CD14-positive monocyte (primary cell): ENCODE measurements at places on chromosomes 3 and 15. TPM values are rescaled to one million over a fixed set of nuclear protein-coding genes. Genes with fewer than 3 reads are reported as not detected.
A peak's percentile ranks its signal among the peaks of the same experiment; 100 is the strongest.

DNA sequence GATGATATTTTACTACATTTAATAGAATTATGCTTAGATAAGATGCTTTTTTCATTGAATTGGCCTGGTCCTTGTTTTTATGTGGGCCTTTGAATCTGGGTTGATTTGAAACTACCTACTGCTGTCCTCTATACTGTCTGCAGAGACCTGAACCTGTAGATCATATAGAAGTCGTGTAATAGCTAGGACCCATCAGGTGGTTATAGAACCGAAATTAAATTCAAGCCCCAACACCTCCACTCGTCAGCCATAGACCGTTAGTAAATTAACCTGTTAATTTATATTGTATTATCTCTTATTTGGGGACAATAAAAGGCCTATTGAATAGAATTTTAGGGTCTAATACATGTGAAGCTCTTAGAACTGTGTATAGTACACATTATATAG lies 108.4 kb downstream of the MBNL1 start:
- DNase-seq, result no peak

DNA sequence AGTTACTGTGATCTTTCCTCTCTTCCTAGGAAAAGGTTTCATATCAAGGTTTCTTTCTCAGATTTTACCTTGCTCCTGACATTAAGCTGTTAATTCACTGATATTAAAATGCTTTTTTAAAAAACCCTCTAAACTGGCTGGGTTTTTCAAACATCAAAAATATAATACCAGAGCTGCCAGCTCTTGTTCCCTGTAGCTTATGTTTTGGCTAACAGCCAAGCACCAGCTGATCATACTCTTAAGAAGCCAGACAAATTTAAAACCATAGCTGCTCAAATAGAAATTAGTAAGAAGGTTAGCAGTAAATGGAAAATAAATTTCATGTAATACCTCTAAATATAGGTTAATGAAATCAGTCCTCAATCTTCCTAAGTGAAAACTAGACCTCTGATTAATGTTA lies 657.5 kb downstream of the GRM7 start:
- no peak for DNase-seq

GRCh38 chr3:67901681-67902080 lies 247.3 kb upstream of the SUCLG2 start:
- DNase-seq, result no peak

- no peak for DNase-seq
Measured at GRCh38 chr3:62553811-62554210, 180.5 kb upstream of the FEZF2 start.

DNA sequence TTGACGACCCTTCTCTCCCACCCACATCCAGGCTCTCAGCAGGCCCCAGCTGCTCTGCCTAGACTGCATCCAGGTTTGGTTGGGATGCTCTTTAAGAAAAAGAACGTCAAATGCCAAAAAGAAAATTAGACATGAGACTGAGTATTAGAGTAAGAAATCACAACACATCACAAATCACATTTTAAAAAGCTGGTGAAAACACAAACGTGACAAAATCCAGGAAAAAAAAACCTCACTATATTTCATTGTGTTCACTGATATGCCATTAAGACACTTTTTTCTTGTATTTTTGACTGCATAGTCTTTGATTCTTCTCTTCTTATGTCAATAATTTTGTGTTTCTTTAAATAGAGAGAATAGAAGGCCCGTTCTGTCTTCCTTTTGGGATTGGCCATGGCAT lies 243.7 kb downstream of the TLE3 start:
- no peak for DNase-seq

DNA sequence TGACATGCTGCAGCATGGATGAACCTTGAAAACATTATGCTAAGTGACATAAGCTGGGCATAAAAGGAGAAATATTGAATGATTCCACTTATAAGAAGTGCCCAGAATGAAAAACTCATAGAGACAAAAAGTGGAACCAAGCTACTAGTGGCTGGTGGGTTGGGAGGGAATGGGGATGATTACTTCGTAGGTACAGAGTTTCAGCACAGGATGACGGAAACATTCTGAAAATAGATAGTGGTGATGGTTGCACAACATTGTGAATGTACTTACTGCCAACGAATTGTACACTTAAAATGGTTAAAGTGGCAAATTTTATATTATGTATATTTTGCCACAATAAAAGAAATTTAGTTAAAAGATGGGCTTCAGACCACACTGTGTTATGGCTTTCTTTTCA lies 93.6 kb downstream of the RPLP1 start:
- DNase-seq, result no peak

GRCh38 chr3:14614189-14614588 lies 37.4 kb upstream of the CCDC174 start:
- DNase-seq, result no peak

The CIDEC gene
- not detected for polyA plus RNA-seq

The FGF7 gene
- polyA plus RNA-seq, result not detected

The ST6GAL1 gene
- polyA plus RNA-seq, result 14.2 and 24.4 TPM in 2 replicates

The USP13 gene
- 1.6 TPM for polyA plus RNA-seq

The SLC15A2 gene
- polyA plus RNA-seq, result 0.37 TPM

GRCh38 chr3:71208211-71209095 lies 375.1 kb downstream of the FOXP1 start:
- DNase-seq, result no peak

- no peak for DNase-seq
Measured at GRCh38 chr3:143170676-143171075, 51.1 kb downstream of the CHST2 start.

The TXNRD3 gene
- polyA plus RNA-seq, result 0.22 and 0.57 TPM in 2 replicates

GRCh38 chr3:185631508-185632206 lies 45.6 kb downstream of the SENP2 start:
- DNase-seq, result no peak

- peak; percentile 25 for DNase-seq
Measured at GRCh38 chr15:100601163-100601562, 821 bp downstream of the LINS1 start.

GRCh38 chr3:182969277-182969676 lies 11.1 kb downstream of the DCUN1D1 start:
- DNase-seq, result no peak

The NLGN1 gene
- not detected in 2 replicates for polyA plus RNA-seq

DNA sequence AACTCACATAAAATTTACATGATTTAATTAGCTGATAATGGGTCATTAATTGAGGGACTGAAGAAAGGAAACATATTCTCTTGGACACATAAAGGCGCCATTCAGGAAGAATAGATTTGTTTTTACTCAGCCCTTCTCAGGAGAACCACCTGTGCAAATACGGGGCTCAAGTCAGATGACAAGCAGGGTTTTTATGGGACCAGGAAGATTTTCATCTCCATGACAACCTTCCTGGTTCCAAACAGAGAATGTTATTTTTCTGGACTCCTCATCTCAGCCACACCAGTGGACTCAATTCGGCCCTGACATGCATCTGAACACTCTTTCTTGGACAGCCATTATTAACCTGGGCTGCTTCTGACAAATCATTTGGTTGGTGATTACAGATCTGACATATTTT lies 120.5 kb downstream of the PDZRN3 start:
- no peak for DNase-seq

DNA sequence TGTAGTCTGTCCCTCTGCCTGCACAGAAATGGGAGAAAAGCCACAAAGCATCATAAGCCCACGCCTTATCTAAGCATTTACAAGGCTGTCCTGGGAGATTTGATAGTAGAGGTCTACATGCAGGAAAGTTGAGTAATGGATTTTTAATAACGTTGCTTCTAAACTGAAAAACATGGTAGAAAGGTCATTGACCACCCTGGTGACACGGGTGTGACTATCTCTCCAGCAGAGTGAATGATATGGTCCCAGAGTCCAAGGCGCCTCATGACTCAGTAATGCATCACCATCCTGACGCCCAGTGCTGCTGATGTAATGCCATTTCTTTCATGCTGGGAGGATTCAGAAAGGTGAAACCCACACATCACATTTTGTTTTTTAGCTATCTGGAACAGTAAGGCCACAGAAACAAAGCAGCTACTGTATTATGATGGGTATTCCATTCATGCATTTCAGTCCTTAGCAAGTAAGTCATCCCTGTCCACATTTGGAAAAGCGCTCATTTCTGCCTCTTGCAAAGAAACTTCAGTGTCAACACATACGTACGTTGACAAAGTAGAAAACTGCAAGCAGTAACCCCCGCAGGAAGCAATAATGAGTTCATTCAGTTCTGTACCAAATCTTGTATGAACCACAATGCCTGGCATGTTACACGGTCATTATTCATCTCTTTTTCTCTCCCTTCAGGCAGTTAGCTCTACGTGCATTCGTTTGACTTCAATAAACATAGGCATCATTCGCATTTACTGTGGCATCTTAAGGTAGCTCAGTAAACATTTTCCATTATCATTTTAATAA lies 483.5 kb downstream of the GABRG3 start:
- DNase-seq, result no peak

GRCh38 chr15:55660153-55660552 lies 72.0 kb upstream of the PYGO1 start:
- no peak for DNase-seq
